ENCODE measurements at places on chromosomes 5 and 9.

DNA sequence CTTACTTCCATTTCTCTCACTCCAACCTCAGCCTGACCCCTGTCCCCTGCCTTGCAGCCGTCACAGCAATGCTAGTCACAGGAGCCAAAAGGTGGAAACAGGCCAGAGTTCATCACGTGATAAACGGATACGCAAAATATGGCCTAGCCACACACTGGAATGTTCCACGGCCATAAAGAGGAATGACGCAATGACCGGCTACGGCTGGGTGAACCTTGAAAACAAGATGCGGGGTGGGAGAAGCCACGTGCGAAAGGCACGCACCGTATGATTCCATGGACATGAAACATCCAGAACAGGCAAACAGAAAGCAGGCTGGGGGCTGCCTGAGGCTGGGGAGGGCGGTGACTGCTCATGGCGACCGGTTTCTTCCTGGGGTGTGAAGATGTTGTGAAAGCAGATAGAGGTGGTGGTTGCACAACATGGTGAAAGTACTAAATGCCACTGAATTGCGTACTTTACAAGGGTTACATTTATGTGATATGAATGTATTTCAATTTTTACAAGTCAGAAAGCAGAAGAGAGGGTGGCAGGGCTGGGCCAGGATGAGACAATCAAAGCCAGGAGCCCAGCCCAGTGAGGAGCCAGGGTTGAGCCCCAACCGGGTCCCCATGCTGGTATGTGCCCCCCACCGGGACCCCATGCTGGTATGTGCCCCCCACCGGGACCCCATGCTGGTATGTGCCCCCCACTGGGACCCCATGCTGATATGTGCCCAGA, 117.8 kb upstream of the SARDH start:
- no peak for DNase-seq

- DNase-seq = no peak
Observed at GRCh38 chr5:72557167-72558045, 50.2 kb upstream of the ZNF366 start.

GRCh38 chr5:165130656-165131055, 1625.2 kb downstream of the MAT2B start:
- no peak for DNase-seq

GRCh38 chr9:16959391-16959790, 88.9 kb upstream of the BNC2 start:
- no peak for DNase-seq

GRCh38 chr5:139100825-139101224, 97.3 kb downstream of the SIL1 start:
- DNase-seq = no peak

DNA sequence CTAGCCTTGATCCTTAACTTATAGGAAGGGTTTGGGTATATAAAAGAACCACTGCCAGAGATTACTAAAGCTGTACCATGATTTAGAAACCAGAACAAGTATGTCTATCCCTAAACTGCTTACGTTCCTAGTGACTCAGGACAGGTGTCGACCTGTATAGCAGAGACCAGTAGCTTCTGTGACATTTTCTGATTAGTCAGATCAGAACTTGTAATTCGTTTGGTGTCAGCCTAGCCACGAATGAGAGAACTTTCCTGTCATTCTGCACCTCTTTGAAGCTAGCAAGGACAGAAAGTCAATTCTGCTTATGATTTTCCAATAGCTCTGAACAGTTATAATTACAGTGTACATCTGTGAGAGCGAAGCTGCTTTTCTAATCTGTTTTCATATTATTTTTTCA, 39.5 kb downstream of the PRKACG start:
- DNase-seq = no peak

DNA sequence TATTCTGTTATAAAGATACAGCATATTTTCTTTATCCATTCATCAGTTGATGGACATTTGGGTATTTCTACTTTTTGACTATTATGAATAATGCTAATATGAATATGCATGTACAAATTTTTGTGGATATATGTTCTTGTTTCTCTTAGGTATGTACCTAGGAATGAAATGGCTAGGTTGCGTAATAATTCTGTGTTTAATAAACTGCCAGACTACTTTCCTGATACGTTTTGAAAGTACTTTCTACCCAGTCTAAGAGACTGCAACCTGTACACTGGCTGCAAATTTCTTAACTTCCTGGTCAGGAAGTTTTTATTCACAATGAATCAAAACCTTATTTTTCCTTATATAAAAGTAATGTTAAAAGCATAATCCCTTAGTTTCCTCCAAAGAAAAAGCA, 93.9 kb upstream of the STARD4 start:
- DNase-seq = no peak

- no peak for DNase-seq
Observed at GRCh38 chr9:134410835-134411217, 84.6 kb downstream of the RXRA start.

GRCh38 chr9:84146893-84147710, 166.5 kb downstream of the RMI1 start:
- DNase-seq = no peak

GRCh38 chr5:160675988-160676387, 176.0 kb downstream of the ATP10B start:
- no peak for DNase-seq

- DNase-seq = no peak
Observed at GRCh38 chr9:132384376-132384775, 22.3 kb downstream of the TTF1 start.

GRCh38 chr5:51859624-51860023, 476.4 kb downstream of the ISL1 start:
- no peak for DNase-seq

DNA sequence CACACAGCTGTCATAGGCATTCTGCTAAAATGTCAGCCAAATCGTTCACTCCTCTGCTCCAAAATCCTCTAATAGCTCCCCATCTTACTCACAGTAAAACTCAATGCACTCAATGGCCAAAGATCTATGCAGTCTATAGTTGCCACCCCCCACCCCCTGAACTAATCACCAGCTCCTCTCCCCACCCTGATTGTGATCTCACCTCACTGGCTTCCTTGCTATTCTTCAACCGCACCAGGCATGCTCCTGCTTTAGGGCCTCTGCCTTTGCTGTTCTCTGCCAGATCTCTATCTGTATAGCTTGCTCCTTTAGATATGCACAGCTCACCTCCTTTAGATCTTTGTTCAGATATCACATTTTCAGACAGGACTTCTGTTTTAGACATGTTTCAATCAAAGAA, 33.2 kb upstream of the SNX2 start:
- no peak for DNase-seq

GRCh38 chr5:132394667-132395259, 25.3 kb downstream of the SLC22A5 start:
- DNase-seq = no peak

DNA sequence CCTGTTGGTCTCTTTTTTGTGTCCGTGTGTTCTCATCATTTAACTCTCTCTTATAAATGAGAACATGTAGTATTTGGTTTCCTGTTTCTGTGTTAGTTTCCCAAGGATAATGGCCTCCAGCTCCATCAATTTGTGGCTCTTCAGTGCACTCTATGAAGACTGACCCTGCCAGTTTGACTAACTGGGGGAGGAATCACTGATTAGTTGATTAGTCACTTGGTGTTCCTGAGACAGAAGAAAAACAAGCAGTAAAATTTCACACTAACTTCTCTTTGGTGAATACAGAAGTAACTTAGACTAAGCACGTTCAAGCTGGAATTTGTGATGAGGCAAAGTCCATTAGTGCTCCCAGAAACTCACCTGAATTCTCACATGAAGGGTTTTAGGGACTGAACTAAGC, 495.8 kb upstream of the RORB start:
- DNase-seq = no peak

- no peak for DNase-seq
Observed at GRCh38 chr9:125439434-125440272, 178.0 kb downstream of the GAPVD1 start.

- no peak for DNase-seq
Observed at GRCh38 chr5:38187532-38187931, 70.8 kb upstream of the EGFLAM start.

DNA sequence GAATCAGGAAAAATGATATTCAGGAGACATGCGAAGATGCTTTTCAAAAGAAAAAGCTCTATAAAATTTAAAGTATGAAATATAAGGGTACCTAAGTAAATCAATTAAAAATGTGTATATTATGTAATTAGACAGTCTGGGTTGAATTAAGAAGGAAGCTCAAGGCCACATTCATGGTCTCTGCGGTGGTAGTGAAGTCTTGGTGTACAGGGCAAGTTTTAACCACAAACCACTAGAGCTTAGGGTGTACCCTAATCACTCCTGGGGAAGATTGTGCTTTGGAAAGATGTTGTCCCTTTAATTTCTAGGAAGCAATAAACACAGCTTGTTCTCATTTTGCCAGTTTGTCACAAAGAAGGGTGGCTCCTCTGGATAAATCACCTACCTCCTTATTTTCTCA, 287.2 kb upstream of the ZNF608 start:
- DNase-seq = no peak

- no peak for DNase-seq
Observed at GRCh38 chr9:105024529-105024928, 96.6 kb upstream of the ABCA1 start.

- DNase-seq = no peak
Observed at GRCh38 chr5:130939059-130939458, 226.0 kb downstream of the HINT1 start.

DNA sequence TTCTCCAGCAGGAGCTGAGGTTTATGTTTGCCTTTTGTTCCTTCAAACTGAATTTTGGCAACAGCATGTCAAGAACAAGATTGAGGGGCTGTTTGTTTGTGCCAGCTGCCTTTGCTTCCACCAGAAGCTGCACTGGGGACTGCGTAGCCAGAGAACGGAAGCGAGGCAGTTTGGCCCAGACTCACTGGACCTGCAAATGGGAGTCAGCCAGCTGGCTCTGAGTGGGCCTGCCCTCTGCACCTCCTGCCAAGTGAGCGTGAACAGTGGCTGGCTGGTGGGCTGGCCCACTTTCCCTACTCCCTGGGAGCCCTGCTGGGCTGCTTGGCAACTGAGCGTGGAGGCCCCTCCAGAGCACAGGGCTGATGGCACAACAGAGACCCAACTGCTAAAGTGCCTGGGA, 111.6 kb downstream of the GALNT10 start:
- DNase-seq = no peak
